ENCODE measurements at places on chromosomes 5 and 9.

- DNase-seq: no peak
These were observed 421.0 kb downstream of the GADD45G start for GRCh38 chr9:90025816-90026215.

DNA sequence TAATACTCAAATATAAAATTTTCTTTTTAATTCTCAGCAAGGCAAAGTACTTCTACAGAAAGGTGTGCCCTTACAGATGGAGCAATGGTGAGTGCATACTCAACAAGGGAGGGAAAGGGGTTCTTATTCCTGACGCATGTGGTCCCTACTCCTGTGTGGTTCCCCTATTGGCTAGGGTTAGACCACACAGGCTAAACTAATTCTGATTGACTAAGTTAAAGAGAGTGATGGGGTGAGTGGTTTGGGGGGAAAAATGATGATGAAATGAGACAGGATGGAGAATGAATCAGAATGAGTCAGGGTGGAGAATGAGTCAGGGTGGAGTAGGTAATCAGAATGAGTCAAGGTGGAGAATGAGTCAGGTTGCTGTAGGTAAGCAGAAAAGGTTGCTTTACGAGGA, 22.9 kb upstream of the HMGCS1 start:
- DNase-seq: no peak

GRCh38 chr9:125325826-125326225, 64.2 kb downstream of the GAPVD1 start:
- no peak for DNase-seq

GRCh38 chr5:33997331-33997983, 10.4 kb downstream of the AMACR start:
- DNase-seq: peak; percentile 56

- no peak for DNase-seq
These were observed 421.4 kb upstream of the DAB2 start for GRCh38 chr5:39846144-39846543.

- no peak for DNase-seq
These were observed 113.8 kb upstream of the SPATA31D4 start for GRCh38 chr9:81814401-81814793.

DNA sequence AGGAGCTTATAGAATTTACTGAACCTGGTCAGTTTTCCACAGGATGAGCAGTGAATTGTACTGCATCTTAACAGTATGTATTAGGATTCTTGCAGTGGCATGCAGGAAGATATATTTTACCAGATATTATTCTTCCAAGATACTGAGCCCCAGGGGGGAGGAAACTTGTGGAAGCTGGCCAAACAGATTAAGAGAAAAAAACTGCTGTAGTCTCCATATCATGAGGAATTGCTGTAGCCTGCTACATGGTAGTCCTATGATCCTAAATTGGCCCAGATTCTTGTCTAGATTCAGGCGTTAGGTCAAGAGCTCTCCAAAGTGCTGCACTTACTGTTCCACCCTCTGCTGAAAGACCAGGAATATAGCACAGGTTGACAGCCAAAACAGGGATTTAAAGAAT, 275.5 kb upstream of the TAS2R1 start:
- DNase-seq: no peak

Measured in NCI-H2171 treated with DMSO at 0.1 percent for 48 hours (cell line).